M059J (cell line): ENCODE measurements at places on chromosomes 16 and 17. TPM values are rescaled to one million over a fixed set of nuclear protein-coding genes. Genes with fewer than 3 reads are reported as not detected.
A peak's percentile ranks its signal among the peaks of the same experiment; 100 is the strongest.

DNA sequence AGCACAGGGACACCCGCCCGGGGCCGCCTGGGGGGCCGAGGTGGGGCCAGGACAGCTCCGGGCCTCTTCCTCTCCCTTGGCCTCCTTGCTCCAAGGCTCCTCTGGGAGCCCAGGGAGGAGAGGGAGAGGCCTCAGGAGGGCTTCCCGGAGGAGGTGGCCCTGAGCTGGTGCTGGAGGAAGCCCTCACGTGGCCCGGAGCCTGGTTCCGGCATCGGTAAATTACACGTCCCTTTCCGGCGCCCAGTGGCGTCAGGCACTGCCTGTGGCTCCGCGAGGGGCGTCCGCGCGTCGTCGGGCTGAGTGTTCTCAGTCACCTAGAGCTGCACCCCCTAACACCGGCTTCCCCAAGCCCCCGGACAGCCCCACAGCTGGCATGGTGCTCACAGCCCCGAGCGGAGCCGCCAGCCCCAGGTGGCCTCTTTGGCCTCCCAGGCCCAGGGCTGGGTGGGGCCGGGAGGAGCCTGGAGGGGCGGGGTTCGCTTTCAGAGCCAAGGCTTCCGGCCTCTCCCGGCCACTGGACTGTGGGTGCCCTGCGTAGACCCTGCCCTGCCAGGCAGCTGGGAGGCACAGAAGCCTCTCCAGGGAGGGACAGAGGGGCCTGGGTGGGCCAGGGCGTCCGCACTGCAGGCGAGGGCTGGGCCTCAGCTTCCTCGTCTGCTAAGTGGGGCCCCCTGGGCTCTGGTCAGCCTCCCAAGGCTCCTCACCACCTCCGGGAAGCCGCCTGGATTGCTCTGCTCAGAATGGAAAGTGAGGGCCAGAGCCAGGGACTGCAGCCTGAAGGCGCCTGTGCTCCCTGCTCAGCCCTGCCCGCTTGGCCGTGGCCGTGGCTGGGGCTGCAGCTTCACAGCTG is 27.9 kb upstream of the SSTR5 start:
- no peak for DNase-seq

DNA sequence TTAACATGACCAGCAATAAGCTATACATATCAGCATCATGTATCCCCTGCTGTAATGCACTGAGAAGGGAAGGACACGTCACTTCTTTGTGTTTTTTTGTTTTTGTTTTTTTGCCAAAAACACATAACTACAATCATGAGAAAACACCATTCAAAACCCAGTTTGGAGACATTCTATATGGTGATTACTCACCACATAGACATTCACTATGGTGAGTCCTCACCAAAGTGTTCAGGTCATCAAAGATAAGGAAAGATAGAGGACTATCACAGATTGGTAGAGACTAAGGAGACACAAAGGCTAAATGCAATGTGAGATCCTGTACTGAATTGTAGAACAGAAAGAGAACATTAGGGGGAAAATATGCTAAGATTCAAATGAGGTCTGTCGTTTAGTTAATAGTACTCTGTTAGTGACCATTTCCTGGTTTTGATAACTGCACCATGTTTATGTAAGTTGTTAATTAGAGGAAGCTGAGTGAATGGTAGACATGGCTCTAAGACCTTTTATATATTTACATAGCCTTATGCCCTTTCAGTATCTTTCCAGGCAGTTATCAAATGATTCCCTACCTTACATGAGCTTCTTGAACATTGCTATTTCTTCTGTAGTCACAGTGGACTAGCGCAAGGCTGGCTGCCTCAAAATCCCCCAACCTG is 46.6 kb downstream of the PIK3R5 start:
- DNase-seq = peak; percentile 49

DNA sequence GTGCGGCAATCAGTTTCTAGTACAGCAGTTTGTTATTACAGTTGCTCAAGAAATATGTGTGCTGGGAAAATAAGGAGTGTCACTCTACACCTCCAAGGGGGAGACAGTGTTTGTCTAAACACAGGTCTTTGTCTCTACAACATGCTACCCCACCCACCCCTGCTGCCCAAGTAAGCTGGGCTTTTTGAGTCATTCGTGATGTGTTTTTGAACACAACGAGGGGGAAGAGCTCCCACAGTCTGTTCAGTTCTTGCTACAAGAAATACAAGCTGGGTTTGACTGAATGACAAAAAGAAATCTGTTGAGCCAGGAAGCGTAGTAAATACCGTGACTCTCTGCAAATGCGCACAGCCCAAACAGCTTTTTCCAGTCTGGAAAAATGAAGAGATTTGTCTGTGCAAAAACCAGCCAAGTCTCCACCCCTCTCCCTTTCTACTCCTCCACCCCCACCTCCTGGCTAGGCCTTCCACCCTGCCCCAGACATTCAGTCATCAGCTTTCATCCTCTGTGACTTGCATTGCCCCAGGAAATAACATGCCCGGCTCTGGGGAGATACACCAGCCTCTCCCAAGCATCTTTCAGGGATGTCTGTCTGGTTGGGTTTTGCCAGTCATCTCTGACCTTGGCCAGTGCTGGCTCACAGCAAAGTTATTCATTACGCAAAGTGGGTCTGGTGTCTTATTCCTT is 25.7 kb downstream of the CHD9 start:
- peak; percentile 91 for DNase-seq

GRCh38 chr17:42773290-42774035 is at the start of gene VPS25:
TSS of gene VPS25 (plus strand) at chr17:42773449. CDS start at chr17:42773476, 27 bp downstream.
- DNase-seq = peak; percentile 84

GRCh38 chr16:27823421-27823820 is 240.1 kb downstream of the GSG1L start:
- no peak for DNase-seq

- DNase-seq = no peak
These were observed 4.5 kb downstream of the ZNF267 start for GRCh38 chr16:31877876-31878642.

DNA sequence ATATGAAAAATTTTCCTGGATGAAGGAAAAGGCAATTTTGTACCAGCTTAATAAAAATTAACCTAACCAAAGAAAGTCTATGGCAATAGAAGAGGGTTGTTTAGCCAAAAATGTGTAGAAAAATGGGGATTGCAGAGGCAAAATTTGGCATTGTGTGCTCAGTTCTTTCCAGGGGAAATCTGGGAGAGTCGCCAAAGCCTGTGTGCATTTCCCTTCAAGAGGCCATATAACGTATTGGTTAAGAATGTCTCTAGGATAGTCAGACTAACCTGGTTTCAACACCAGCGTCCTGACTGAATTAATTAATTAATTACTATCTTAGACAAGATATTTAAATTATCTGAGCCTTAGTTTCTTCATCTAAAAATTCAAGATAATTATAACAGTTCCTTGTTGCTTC is 44.8 kb upstream of the HLF start:
- no peak for DNase-seq

DNA sequence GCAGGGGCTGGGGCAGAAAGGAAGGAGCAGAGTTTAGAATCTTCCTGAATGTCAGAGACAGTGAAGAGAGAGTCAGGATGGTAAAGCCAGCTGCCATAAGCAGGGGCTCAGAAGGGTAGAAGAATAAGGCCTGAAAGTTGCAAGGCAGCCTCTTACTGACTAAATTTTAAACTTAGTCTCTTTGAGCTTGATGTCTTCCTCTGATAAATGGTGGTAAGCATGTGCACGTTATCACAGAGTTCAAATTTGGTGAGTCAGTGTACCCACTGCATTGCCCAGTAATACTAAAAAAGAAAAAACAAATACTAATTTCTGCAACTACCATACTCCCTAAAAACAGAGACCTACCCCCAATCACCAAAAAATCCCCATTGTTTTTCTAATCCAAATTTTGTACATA is 45.2 kb downstream of the SIAH1 start:
- no peak for DNase-seq

DNA sequence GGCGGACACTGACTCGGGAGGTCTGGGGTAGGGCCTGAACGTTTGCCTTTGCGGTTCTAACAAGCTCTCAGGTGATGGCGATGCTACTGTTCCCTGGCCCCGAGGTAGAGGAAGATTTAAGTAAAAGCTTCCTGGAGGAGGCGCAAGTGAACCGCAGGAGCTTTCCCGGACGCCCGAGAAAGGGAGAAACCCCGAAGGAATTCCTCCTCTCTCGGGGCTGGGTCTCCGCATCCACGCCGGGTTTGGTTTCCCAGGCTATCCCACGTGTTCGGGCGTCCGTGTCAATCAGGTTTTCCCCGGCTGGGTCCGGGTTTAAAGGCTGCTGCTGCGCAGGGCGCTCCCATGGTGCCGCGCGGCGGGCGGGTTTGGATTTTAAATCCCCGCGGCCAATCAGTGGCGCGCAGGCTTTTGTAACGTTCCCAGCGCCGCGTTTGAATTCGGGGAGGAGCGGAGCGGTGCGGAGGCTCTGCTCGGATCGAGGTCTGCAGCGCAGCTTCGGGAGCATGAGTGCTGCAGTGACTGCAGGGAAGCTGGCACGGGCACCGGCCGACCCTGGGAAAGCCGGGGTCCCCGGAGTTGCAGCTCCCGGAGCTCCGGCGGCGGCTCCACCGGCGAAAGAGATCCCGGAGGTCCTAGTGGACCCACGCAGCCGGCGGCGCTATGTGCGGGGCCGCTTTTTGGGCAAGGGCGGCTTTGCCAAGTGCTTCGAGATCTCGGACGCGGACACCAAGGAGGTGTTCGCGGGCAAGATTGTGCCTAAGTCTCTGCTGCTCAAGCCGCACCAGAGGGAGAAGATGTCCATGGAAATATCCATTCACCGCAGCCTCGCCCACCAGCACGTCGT is at the start of gene PLK1:
Gene PLK1, plus strand, starts transcription at position 460 of the 844 bp plus-strand sequence. Its CDS starts 44 bp downstream, at position 504.
- DNase-seq = peak; percentile 89

GRCh38 chr16:3060339-3061127 is 4.9 kb upstream of the IL32 start:
- no peak for DNase-seq

DNA sequence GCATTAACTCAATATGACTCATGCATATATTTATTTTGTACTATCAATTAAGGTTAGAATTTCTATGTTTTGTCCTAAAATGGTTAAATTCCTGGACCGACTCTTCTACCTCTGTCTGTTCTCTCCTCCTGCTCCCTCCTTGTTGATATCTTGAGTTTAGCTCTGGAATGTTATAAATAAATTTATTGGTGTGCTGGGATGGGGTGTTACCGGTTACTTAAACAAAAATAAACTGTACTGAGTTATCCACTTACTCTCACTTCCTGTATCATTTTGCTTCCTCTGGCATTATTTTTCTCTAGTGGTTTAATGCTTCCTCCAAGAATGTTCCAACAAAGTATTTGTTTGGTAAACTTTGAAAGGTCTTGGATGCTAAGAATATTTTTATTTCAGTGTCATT is 120.1 kb downstream of the ABCA8 start:
- DNase-seq = peak; percentile 51

DNA sequence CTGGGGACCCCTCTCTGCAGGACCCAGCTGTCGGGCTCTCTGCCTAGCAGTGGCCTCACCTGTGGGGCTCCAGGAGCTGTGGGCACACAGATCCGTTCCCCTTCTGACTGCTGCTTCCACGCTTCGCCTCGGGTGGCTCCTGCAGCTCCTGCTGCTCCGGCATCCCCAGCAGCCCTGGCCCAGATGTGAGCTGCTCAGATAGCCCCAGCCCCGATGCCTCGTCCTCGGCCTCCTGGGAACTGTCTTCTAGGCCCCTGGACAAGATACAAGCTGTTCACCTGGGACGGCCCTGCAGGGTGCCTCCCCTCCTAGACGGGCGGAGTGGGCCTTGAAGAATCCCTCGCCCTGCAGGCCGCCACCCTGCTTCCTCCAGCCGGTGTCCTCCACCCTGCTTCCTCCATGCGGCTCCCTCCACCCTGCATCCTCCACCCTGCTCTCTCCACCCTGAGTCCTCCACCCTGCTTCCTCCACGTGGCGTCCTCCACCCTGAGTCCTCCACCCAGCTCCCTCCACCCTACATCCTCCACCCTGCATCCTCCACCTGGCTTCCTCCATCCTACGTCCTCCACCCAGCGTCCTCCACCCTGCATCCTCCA is 11.0 kb downstream of the EMC6 start:
- DNase-seq = no peak

The CENPV gene
- total RNA-seq = 9.2 and 10.5 TPM in 2 replicates

The KRT25 gene
- total RNA-seq = not detected in 2 replicates

The CASKIN2 gene
- 4.8 and 8.9 TPM in 2 replicates for total RNA-seq

The CARHSP1 gene
- total RNA-seq = 199 and 229 TPM in 2 replicates

The FADS6 gene
- total RNA-seq = not detected in 2 replicates
